Pancreas (tissue), 10 donors: ENCODE measurements at places on chromosomes 16 and 17. TPM values are rescaled to one million over a fixed set of nuclear protein-coding genes. Genes with fewer than 3 reads are reported as not detected.

DNA sequence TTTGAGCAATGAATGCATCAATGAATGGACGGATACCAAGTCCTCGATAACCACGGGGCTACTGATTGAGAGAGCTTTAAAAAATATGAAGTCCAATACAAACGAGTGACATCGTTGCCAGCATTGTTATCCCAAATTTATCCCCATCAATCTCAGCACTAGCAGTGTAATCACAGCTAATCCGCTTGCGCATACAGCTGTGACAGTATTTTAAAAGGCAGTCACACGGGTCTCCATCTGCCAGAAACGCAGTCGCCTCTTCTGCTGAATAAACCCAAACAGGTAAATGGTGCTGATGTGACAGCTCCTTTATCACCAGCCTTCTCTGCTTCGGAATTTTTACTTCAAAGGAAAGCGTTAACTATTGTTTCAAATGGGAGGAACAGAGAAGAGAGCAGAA lies 311.1 kb downstream of the XYLT1 start:
- H3K27ac ChIP-seq, result no peak overlapping the region
- no peaks in the 10 kb centered on the region for H3K4me1 ChIP-seq
- no peak overlapping the region for H3K4me3 ChIP-seq

The KCNJ2 gene
- polyA plus RNA-seq, result 0.38 TPM

GRCh38 chr17:1783271-1783670 lies 21.4 kb downstream of the SERPINF1 start:
- H3K4me3 ChIP-seq, result no peak overlapping the region
- no peaks in the 10 kb centered on the region for H3K27me3 ChIP-seq
- DNase-seq, result no peak
- H3K36me3 ChIP-seq, result no peaks in the 10 kb centered on the region
- H3K4me1 ChIP-seq, result no peaks in the 10 kb centered on the region

DNA sequence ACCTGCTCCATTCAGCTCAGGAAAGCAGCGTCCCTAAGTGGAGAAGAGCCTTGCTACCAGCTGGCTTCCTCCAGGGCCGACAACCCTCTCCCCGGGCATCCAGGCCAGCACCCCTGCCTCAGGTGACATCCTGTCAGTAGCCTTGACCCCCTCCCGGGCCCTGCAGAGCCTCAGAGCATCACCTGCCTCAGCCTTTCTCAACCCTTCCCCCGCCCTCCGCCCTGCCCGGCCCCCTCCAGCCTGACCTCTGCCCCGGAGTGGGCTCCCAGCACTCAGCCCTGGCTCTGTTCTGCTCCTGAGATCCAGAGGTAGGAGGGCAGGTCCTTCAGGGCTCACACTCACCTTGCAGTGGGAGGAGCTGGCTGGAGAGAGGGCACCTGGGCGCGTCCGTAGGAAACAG lies 73.8 kb upstream of the METRNL start:
- no peaks in the 10 kb centered on the region for H3K27me3 ChIP-seq
- DNase-seq, result no peak
- H3K36me3 ChIP-seq, result no peaks in the 10 kb centered on the region

The KCNH4 gene
- polyA plus RNA-seq, result 0.11 TPM

- no peak for DNase-seq
- H3K4me3 ChIP-seq, result no peak overlapping the region
- no peaks in the 10 kb centered on the region for H3K4me1 ChIP-seq
- no peaks in the 10 kb centered on the region for H3K27me3 ChIP-seq
- H3K27ac ChIP-seq, result no peak overlapping the region
Observed at GRCh38 chr16:13377143-13377542, 475.7 kb downstream of the SHISA9 start.

- H3K27me3 ChIP-seq, result no peaks in the 10 kb centered on the region
- peaks cover 20% of the 10 kb centered on the region for H3K4me1 ChIP-seq
- no peak for DNase-seq
- no peak overlapping the region for H3K4me3 ChIP-seq
- H3K27ac ChIP-seq, result no peak overlapping the region
Observed at GRCh38 chr16:4649744-4650442, 25.3 kb downstream of the MGRN1 start.

DNA sequence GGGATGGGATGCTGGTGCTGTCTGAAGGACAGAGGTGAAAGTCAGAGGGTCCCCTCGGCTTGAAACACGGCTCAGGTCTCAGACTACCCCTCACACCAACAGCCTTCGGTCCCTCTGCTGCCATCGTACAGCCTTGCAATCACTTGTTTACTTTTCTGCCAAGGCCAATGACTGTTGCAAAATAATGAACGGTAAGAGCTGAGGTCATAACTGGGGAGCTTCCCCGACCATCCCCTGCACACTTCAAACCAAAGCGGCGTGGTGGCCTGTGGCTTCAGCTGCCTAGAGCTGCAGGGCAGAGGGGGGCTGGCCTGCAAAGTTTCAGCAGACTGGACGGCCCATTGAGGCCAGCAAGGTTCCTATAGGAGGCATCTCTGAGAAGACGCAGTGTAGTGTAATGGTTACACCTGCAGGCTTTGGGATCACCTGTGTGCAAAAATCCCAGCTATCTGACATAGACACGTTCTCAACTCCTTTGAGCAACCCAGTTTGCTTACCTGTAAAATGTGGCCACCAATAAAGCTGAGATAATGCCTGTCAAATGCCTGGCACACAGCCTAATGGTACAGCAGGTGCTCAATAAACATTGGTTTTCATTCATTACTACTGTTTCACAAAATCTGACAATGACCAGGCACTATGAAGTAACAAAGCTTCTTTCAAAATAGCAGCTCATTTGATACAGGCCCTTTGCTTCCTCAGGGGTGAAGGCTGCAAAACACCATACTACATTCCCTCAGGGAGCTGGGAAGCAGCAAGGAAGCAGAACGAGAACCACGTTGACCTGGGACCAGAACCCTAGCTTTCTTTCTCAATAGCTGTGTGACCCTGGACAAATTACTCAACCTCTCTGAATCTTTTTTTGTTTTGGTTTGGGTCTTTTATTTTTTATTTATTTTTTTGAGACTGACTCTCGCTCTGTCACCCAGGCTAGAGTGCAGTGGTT lies 5.0 kb downstream of the PAM16 start:
- no peaks in the 10 kb centered on the region for H3K27me3 ChIP-seq
- no peak overlapping the region for H3K4me3 ChIP-seq
- no peaks in the 10 kb centered on the region for H3K36me3 ChIP-seq
- no peak overlapping the region for H3K27ac ChIP-seq

DNA sequence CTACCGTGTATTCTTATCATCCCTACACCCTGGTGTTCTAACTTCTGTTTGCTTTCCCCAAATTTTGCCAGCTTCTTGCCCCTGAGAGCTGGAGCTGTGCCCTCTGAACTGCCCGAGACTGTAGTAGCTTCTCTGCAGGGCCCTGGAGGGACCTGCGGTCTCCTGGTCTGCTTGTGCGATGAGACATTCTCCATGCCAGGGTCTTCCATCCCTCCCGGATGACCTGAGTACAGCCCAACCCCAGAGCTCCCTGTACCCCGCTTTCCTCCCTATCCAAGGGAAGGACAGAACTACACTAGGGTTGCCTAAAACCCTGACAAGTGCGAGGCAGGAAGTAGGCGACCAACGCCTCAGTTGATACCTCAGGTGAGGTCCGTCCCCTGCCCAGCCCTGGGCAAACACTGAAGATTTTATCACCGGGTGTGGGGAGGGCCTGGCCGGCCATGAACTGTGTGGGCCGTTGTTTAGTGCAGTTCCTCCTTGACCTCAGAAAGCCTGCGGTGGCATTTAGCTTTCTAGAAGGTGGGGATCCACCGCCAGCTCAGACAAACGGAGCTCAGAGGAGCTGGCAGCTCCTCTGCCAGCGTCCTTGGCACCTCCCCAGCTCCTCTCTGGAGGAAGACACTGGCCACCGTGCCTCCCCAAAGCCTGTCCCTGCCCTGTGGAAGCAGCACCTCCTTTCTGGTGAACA lies 13.7 kb downstream of the CANT1 start:
- no peak overlapping the region for H3K4me3 ChIP-seq
- H3K36me3 ChIP-seq, result peaks cover 17% of the 10 kb centered on the region
- H3K4me1 ChIP-seq, result peaks cover 8% of the 10 kb centered on the region

DNA sequence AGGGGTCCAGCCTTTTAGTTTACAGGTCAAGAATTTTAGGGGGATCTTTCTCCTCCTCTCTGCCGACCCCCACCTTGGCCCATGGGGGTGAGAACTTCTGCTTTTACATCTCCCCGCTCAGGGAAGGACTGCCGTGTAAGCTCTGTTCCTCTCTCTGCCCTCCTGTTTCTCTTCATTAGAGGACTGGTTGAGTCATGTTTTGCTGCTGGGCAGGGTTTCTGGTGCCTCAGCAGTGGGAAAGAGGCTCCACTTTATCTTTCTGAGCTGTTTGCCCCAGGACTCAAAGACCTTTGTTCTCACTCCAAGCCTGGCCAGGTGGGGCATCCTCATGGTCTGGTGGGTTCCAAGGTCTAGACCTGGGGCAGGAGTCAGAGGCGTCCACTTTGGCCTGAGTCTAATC lies 93.0 kb downstream of the UTP18 start:
- H3K27me3 ChIP-seq, result no peaks in the 10 kb centered on the region
- no peak overlapping the region for H3K4me3 ChIP-seq
- no peak overlapping the region for H3K27ac ChIP-seq
- no peak for DNase-seq
- no peaks in the 10 kb centered on the region for H3K4me1 ChIP-seq

DNA sequence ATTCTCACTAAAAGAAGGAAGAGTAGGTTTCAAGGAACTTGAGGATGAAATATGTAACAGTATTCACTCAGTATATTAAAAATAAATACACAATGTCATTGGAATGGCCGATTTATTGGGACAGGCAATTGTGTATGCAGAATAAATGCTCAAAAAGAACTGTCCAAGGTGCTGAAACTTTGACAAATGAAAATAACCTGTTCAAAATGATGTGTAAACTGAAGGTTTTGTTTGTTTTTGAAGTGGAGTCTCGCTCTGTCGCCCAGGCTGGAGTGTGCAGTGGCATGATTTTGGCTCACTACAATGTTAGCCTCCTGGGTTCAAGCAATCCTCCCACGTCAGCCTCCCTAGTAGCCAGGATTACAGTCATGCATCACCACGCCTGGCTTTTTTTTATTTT lies 318.7 kb upstream of the RBFOX1 start:
- H3K4me3 ChIP-seq, result no peak overlapping the region
- no peaks in the 10 kb centered on the region for H3K27me3 ChIP-seq
- H3K4me1 ChIP-seq, result no peaks in the 10 kb centered on the region
- H3K27ac ChIP-seq, result no peak overlapping the region
- no peak for DNase-seq

- no peak for DNase-seq
- no peak overlapping the region for H3K27ac ChIP-seq
- peaks cover 45% of the 10 kb centered on the region for H3K36me3 ChIP-seq
- no peak overlapping the region for H3K4me3 ChIP-seq
Observed at GRCh38 chr16:70493802-70494201, 29.6 kb downstream of the COG4 start.
